ENCODE measurements at places on chromosomes 7 and 10.

GRCh38 chr7:45055594-45056219 is 33.1 kb downstream of the NACAD start:
- DNase-seq = no peak

GRCh38 chr7:23247603-23248335 is 1.2 kb downstream of the GPNMB start:
- no peak for DNase-seq

DNA sequence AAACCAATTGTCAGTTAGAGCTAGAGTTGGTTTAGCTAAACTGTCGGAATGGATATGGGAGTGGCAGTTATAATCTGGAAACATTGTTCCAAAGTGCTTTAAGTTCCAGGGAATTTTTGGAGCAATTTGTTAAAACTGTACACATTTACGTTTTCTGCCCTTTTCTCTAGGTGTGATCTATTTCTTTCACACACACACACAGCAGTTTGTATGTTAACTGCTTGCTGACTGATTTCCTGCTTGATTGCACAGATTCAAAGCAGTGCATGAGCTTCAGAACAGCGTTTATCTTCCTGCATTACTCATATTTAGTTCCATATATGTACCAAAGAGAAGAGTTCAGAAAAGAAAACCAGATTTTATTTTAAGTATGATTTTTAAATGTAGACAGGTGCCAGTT is 57.9 kb downstream of the MGMT start:
- DNase-seq = no peak

GRCh38 chr10:109953766-109954165 is 30.5 kb upstream of the XPNPEP1 start:
- DNase-seq = no peak

GRCh38 chr7:115679976-115680375 is 350.6 kb downstream of the TFEC start:
- DNase-seq = no peak

- DNase-seq = no peak
These were observed 1.4 kb downstream of the ST8SIA6 start for GRCh38 chr10:17453035-17453372.

DNA sequence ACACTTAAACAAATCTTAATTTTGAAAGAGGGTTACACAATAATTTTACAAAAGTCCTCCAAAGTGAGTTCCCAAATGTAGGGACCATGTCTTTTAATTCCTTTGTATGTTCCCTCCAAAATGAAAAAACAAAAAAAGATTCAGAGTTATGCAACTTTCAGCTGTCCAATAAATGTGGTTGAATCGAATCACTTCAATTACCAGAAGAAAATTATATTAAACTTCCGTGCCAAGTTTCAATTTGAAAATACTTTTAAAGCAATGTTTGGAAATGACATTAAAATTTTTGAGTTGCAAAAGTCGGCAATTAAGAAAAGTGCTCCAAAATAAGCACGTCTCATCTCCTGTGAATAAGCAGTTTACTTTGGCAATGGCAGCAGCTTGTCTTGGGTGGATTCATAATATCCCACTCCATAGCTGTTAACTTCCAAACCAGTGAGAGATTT is 60.3 kb upstream of the C1GALT1 start:
- DNase-seq = no peak

- no peak for DNase-seq
These were observed 117.5 kb downstream of the SH3PXD2A start for GRCh38 chr10:103737735-103738367.

DNA sequence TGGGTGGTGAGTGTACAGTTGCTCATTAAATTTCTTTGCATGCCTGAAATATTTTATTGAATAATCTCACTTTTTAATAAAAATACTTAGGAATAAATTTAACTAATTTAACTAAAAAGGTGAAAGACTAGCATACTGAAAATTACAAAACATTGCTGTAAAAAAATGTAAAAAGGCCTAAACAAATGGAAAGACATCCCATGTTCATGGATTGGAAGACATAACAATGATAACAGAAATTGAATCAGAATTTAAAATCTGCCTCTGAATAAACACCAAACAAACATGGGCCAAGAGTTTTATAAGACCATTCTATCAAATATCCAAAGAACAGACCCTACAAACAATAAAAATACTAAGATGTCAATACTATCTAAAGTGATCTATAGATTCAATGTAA is 66.9 kb downstream of the LRRC17 start:
- no peak for DNase-seq

DNA sequence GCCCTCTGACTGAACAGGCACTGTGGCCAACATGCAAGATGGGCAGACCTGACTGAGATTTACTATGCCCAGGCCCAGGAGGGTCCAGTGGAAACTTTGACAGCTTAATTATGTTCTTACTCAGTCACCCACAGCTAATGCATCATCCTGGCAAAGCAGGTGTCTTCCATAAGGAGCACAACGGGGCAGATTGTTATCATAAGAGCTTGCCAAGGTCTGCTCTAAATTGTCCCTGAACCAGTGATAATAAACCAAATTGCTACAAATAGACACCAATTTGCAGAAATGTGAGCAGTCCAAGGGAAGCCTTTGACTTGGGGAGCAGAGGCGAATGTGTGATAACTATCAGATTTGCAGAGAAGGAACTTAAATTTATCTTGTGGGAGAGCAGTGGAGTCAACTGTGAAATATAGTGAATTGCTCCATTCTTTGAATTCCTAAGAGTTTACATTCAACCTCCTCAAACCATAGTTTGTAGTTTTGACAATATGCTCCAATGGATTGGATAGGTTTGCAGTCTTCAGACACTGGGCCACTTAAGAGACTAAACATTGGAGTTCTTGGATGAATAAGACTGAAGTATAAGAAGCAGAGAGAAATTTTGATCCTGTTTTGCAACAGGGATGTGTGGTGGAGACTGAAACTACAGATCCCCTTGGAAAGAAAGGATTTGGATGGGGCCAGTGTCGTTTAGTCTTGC is 494.7 kb downstream of the CCSER2 start:
- DNase-seq = no peak

DNA sequence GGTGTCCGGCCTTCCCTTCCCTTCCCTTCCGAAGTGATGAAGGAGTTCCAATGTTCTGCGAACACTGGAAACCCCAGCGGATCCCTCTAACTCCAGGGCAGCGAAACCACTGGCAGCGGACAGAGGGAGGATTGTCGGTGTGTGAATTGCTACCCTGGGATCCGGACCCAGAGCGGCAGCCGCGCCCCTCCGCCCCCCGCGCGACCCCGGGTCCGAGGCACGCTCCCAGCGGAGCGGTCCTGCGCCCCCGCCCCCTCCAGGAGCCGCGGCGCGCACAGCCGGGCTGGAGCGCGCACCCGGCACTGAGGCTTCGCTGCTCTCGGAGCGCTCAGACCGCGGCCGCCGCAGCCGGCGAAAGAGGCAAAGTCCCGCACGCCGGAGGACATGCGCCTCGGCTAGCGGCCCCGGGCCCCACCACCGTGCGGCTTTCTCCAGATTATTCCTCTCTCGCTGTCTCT is at the start of gene PTPRZ1:
Gene PTPRZ1, plus strand, starts transcription at position 331 of the 458 bp plus-strand sequence. CDS start 339 bp downstream, outside the sequence.
- DNase-seq = peak; percentile 23

DNA sequence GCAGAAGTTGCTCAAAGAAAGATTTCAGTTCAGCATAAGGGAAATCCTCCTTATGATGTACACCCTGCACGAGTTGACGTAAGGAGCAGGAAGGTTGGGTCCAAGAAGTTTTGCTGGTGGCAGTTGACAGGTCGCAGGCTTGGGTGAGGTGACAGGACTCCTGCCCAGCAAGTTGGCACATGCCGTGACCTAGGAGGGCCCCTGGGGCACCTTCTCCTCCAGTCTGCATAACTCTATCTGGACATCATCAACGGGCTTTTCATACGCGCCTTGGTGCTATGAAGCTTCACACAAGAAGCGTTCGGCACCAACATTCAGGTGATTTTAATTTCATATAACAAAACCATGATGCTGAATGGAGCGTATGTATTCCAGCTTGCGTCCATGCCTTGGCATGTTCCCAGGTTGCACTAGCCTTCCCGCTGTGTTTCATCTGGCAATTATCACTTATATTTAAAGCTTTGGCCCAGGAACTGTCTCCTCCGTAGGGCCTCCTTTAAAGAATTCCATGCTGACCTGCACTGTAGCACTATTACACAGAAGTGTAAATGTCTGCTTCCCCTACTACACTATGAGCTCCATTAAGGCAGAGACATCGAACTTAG is 651.6 kb upstream of the FOXK1 start:
- DNase-seq = no peak

- no peak for DNase-seq
These were observed 127.5 kb upstream of the TNS3 start for GRCh38 chr7:47709451-47709850.

GRCh38 chr7:45065031-45065995 is 23.5 kb downstream of the NACAD start:
- DNase-seq = no peak

GRCh38 chr7:150910996-150911422 is 58.7 kb downstream of the AOC1 start:
- no peak for DNase-seq

DNA sequence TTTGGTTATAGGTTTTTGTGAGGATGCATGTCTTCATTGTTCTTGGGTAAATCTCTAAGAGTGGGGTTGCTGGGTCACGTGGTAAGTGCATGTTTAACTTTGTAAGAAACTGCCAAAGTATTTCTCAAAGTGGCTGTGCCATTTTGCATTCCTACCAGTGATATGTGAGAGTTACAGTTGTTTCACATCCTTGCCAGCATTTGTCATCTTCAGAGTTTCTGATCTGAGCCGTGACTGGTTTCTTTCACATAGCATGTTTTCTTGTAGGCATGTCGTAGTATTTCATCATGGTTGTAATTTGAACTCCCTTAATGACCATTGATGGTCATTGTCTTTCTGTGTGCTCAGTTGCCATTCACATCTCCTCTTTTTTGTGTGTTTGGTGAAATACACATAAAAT is 286.0 kb downstream of the RNLS start:
- DNase-seq = no peak

- DNase-seq = no peak
These were observed 94.1 kb downstream of the SH3PXD2A start for GRCh38 chr10:103761075-103761920.

- no peak for DNase-seq
These were observed 9.2 kb downstream of the BNIP3 start for GRCh38 chr10:131972474-131973071.

DNA sequence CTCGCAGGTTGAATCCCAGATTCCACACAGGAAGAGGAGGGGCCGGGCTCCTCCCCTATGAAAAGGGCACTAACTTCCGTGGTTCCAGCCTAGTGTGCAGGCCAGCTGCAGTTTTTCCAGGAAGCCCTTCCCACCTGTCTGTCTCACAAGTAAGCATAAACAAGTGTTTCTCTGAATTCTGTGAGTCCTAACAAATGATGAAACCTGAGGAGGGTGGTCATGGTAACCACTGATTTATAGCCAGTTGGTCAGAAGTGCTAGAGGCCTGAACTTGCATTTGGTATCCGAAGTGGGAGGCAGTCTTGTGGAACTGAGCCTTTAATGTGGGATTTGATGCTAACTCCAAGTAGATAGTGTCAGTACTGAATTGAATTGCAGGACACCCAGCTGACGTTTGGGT is 54.7 kb upstream of the STEAP4 start:
- no peak for DNase-seq

- no peak for DNase-seq
These were observed 517.0 kb upstream of the TEX47 start for GRCh38 chr7:89312551-89312950.

GRCh38 chr10:77386838-77387237 is 250.8 kb downstream of the KCNMA1 start:
- DNase-seq = no peak

- no peak for DNase-seq
These were observed 368.5 kb upstream of the MGMT start for GRCh38 chr10:129098517-129098916.

- DNase-seq = no peak
These were observed 109.9 kb upstream of the EFCAB10 start for GRCh38 chr7:105691082-105691679.

DNA sequence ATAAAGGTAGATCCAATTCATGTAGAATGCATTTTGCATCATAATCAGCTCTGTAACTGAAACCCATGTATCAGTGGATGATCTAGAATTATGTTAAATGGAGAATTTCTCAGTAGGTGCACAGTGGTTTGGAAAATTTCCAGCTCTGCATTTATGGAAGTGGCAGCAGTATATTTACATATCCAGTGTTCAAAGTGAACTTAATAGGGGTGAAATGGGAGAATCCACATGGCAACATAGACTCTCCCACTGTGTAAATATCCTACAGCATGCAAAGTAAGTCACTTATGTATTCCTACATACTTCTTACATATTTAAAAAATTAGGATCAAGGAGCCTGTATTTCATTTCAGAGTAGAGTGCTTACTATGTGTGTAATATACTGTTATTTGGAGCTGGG is 35.3 kb downstream of the CDC14C start:
- no peak for DNase-seq

- DNase-seq = no peak
These were observed 21.2 kb downstream of the CYP3A4 start for GRCh38 chr7:99762680-99763327.

All from H1 (cell line).